Skeletal muscle cell (primary cell): ENCODE measurements at places on chromosomes 11 and 22.

- DNase-seq: no peak
These were observed 15.2 kb upstream of the FANCF start for GRCh38 chr11:22640862-22641261.

DNA sequence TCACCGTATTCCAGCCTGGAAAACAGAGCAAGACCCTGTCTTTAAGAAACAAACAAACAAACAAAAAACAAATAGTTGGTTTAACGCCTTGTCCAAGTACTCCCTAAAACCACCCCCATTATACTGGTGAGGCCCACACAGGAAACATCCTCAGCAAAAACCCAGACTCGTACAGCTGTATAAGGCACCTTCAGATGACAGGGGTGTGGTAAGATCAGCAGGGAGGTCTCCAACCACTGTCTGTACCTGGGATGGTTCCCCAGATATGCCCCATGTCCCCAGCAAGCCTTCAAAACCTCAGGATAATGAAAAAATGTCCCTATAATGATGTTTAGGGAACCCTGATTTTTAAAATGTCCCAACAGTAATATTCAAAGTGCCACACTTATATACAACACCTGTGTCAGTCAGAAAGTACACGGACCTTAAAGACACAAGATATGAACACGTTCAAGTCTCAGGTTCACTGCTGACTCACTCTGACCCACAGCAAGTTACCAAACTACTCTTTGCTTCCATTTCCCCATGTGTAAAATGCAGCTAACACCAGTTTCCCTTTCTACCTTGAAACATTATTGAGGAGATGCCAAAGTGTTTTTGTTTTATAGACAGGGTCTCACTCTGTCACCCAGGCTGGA lies 9.3 kb downstream of the SF3A1 start:
- DNase-seq: no peak

DNA sequence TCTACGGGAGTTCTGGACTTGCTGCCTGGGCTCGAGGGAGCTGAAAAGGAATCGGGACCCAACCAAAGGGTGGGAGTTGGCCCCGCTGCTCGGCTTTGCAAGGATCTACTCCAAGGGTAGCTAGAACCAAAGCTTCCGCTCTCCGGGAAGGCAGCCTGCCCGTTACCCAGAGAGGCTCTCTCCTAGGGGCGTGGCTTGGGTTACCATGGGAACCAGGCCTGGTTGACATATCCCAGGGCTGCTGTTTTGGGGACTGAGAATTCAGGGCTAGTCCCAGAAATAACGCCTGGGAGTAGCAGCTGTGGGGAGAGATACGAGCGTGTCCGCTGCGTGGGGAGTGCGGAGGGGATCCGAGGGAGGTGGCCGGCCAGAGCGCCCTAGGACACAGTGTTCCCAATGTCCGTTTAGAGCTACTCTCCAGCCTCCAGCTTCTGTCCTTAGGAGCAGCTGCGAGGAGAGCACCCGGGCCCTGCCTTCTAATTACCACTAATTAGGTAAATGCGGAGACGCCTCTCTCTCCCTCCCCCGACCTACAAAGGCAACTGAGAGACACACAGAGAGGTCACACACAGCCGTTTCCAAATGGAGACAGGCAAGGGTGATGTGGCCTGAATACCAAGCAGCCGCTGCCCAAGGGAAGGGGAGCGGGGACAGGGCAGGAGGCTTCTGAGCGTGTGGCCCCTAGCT lies 141.6 kb upstream of the CADM1 start:
- DNase-seq: no peak

DNA sequence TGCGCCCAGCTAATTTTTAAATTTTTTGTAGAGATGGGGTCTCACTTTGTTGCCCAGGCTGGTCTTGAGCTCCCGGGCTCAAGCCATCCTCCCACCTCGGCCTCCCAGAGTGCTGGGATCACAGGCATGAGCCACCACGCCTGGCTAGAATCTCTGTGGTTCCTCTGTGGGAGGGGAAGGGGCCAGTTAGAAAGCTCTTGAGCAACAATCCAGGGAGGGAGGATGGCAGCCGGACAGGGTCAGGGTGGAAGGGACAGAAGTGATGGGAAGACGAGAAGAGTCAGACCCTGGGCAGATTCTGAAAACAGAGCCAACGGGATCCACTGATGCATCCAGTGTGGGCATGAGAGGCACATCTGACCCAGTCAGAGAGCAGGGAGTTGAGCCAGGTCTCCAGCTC lies 38.9 kb upstream of the MN1 start:
- DNase-seq: no peak

DNA sequence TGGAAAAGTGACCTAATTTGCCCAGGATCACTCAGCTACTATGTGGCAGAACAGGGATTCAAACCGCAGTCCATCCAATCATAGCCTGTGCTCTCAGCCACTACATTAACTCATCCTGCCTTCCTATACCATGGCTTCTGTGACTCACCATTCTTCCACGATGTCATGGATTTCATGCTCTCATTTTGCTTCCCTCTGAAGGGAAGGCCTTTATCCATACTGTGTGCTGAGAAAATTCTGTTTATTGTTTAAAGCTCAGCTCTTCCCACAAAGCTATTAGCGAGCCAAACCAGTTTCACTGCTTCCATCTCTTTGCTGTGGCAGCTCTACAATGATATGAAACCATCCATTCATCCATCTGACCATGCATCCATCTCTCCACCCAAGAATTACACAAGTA lies 289.9 kb downstream of the TENM4 start:
- no peak for DNase-seq

DNA sequence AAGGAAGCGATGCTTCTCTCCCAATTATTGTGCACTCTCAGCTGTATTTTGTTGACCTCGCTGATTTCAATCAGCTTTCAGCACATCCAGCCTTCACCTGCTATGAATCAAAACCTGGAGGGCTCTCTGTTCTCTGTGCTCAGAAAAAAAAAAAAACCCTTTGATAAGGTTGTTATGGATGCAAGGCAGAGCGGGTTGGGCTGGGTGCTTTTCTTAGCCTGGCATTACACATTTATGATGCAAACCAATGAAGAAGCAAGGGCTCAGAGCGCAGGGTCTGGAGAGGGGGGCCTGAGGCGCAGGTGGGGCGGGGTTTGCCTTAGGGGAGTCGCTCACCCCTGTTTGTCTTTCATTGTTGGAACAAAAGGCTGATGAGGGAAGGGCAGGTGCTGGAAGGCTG lies 86.0 kb upstream of the CADM1 start:
- no peak for DNase-seq

- DNase-seq: no peak
These were observed 12.6 kb downstream of the RHBDD3 start for GRCh38 chr22:29255064-29255621.

GRCh38 chr11:17846852-17847453 lies 112.4 kb downstream of the KCNC1 start:
- DNase-seq: no peak

GRCh38 chr11:111879637-111879960 lies 258 bp downstream of the CFAP68 start:
- no peak for DNase-seq

DNA sequence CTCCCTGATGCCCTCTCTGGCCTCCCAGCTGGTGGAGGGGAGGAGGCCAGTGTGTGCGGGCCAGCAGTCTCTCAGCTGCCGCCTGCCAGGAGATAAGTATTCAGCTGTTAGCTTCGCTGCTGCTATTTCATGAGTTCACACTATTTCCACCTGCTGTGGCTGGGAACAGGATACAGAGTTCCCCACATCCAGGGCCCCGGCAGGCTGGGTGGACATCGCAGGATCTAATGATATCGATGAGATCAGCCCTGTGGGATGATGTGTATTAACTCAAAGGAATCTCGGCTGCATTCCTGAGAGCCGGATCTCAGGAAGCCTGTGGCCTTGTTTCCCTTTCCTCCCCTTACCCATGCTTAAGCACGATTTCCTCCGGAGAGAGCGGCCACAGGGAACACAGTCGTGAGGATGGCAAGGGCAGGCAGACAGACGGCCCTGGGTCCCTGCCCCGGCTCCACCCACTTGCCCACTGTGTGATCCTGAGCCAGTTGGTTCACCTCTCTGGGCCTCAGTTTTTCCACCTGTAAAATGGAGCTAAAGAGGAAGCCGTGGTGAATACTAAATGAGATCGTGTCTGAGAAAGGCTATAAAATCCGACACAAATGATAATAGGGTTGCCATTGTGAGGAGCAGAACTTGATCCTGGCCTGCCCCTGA lies 6.5 kb upstream of the PVALB start:
- peak; percentile 22 for DNase-seq

DNA sequence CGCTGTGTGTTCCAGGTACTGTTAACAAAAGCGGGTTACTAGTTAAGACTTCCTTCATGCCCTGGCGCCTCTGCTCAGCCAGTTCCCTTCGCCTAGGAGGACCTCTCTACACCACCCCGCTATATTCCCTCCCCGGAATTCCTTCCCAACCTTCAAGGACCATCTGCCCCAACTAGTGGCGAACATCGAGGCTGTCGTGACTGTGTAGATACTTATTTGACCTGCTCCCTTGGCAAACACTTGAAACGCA lies 450 bp upstream of the BCL2L13 start:
- no peak for DNase-seq

GRCh38 chr11:67409261-67409666 lies 5.4 kb downstream of the TBC1D10C start:
- no peak for DNase-seq

GRCh38 chr11:10350334-10350733 lies 45.5 kb downstream of the ADM start:
- peak; percentile 47 for DNase-seq

GRCh38 chr11:43922295-43922648 lies 20.2 kb upstream of the C11orf96 start:
- DNase-seq: no peak

DNA sequence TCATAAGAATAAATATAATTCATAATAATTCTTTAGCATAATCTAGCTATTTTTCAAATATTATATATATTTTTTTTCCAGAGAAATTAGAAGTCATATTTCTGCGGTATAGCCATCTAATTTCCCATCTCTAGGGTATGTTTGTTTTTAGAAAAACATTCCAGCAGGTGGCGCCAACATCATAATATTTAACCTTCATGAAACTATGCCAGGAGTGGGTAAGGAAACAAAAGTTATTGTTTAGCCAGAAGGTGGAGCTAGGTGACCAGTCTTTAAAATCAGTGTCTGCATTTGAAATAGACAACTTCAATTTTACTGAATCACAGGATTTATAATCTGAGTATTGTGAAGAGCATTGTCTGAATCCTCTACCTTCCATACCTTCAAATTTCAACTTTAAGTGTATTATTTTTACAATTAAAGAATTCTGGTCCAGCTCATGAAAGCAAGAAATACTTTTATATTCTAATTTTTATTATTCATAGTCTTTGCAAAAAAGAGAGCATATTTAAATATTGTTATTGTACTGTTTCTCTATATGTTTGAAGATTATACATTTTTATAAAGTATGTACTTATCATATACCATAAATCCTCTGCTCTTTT lies 15.7 kb upstream of the CCDC179 start:
- DNase-seq: peak; percentile 40

- no peak for DNase-seq
These were observed 82.8 kb downstream of the ST3GAL4 start for GRCh38 chr11:126438272-126438671.

GRCh38 chr11:20443596-20443995 lies 56.1 kb downstream of the PRMT3 start:
- DNase-seq: no peak

DNA sequence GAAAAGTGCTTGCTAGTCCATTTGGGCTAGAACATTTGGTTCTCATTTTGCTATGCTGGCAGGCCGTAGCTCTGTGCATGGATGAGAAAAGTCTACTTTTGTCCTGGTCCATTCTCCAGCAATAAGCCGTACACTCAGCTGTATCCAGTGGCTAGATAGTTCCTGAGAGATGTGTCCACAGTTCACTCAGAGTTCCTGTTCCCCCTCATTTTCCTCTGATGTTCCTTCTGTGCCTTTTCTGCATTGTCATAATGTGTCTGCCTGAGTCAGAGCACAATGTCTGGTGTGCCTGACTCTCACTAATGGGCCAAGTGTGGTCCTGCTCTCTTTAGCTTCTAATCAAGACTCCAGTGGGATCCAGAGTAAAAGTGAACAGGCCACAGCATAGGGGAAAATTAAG lies 215.7 kb upstream of the CTSC start:
- DNase-seq: peak; percentile 30

GRCh38 chr11:46238967-46239800 lies 38.3 kb upstream of the CREB3L1 start:
- DNase-seq: no peak

DNA sequence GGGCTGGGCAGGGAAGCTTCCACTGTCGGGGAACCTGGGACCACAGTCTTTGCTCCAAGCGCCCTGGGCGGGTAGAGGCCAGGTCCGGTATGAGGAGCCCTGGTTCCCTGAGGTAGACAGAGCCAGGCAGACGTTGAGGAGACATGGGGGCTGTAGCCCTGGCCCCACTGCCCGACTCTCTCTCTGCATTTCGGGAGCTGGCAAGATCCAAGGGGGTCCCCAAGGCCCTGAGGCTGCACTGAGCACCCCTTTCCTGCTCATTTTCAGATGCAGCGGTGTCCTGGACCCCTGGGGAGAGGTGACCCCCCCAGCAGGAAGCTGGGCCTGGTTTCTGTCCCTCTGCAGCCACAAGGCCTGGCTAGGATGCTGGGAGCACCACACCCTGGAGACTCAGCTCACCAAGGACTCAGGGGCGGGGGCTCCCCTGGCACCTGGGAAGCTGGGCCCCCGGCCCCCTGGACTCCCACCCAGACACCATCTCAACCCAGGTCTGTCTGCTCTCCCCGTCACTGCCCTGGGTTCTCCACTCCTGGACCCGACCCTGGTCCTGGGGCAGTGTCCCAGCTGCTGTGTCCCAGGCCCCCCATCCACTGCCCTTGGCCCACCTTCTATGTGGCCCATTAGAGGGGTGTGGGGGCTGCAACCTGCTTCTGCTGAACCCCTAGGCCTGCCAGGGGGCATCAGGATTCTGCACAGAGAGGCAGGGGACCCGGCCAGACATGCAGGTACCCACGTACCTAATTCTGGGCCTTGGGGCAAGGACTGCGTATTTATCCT lies 15.0 kb upstream of the MUC6 start:
- no peak for DNase-seq

GRCh38 chr11:73623686-73624085 lies 22.7 kb upstream of the PLEKHB1 start:
- no peak for DNase-seq

DNA sequence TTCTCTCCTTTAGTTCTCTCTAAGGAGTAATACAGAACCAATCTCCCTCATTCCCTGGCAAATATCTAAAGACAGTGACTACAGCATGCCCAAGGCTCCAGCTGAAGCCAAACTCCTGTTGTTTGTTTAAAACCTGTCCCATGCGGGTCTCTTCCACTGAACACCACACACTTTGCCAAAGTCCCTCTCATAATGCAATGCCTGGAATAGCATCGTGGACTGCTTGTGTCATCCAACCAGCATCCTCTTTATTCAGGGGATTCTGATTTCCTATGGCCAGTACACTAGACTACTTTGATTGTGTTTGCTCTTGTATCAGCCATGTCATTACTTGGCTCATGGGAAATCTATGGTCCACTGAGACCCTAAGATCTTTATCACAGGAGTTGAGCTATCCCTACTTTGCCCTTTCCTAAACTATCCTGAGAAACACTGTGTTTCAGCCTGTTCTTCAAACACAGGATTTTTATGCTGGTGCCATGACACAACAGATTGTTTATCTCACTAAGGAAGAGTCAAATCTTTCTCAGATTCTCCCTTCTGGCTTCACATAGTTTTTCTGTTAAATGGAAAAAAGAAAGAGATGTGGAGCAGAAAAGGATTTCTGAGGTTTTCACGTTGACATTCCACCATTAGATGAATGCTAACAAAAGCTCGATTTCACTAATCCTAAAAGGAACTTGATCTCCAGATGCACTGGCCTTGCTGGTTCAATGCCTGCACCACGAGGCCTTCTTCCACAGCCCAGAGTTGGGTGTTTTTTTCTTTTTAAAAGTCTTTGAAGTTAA lies 15.9 kb upstream of the IRAG1 start:
- no peak for DNase-seq
